ENCODE measurements at places on chromosomes 2 and 18.

DNA sequence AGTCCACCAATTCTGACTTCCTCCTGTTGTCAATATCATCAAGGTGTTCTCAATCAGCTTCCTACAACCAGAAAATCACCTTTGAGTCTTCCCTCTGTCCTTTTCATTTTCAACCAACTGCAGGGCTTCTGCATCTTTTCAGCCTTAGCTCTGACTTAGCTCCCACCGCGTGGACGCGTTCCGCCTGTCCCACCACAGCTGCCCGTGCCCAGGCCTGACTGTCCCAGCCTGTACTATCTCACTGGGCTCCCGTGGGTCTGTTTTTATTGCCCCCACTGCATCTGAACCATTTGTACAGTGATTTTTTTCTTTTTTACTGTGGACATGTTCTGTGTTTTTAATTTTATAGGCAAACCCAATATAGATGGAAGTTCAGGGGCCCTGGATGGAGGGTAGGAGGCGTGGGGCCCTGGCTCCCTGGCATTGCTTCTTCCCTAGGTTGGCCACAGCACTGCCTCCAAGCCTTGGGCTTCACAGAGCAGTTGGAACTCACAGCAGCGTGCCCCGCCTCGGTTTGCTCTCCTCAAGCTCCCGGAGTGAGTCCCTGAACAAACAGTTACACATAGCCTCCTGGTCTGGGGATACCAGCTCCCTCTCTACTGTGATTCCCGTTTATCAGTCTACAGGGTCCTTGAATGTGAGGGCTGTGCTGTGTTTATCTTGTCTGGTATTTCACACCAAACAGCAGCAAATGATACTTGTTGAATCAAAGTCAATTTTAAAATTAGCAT lies 280.6 kb upstream of the PXDN start:
- DNase-seq = no peak

DNA sequence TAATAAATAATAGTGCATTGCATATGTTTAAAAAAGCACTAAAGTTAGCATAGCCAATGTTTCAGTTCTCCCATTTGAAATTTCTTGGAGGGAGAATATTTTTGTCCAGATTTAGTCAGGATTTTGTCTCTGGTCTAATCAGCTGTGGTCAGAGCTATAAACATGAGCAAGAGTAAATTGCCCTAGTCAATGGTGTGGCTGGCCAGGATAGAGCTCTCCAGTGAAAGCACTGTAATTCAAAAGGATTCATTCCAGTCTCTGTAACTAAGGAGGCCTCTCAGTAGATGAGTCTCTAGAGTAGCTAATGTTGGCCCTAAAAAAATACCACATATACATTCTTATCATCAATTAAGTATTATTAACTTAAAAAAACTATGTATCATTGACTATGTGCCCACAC lies 241.6 kb downstream of the CDCA7 start:
- DNase-seq = no peak

DNA sequence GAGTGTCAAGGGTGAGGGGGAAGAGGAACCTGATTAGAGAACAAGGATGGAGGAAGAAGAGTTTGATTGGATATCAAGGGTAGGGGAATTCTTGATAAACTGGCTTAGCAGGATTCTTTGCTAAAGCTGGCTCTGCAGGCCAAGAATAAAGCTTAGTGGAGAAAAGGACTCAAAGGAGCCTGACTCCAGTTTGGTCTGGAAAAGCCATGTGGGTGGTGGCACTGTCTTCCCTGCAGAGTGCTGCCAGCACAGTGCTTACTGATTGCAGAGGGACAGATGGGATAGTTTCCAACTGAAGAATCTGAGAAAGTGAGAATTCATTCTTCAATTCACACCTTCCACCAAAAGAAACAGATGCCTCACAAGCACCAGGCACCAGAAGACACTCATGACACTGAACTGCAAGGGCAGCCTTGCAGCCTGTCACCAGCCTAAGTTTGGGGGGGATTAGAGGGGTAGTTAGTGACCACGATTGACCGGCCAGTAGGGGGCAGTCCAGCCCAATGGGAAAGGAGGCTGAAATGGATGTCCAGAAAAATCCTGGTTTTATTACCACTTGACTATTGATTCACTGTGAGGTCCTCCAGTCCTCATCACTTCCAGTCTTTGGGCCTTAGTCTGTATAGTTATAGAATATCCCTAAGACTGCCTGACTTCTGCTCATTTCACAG lies 334.5 kb downstream of the SMAD2 start:
- no peak for DNase-seq

DNA sequence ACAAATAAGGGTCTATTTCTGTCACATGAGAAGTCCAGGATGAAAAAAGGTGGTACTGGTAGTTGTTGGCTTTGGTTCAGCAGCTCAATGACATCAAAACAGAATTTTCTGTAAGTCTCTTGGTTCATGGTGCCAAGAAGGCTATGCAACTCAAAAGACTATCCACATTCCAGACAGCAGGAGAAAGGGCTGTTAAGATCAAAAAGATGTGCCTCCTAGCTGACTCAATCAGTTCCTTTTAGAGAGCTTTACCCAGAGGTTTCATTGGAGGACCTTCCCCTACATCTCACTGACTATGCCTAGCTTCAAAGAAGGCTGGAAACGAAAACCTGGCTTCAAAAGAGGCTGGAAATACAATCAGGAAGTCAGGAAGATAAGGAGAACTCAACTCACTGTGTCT lies 98.0 kb downstream of the DYM start:
- peak; percentile 9 for DNase-seq

GRCh38 chr2:165920748-165921147 lies 32.8 kb downstream of the TTC21B start:
- DNase-seq = no peak

- no peak for DNase-seq
Observed at GRCh38 chr2:202818321-202818720, 53.2 kb downstream of the ICA1L start.

DNA sequence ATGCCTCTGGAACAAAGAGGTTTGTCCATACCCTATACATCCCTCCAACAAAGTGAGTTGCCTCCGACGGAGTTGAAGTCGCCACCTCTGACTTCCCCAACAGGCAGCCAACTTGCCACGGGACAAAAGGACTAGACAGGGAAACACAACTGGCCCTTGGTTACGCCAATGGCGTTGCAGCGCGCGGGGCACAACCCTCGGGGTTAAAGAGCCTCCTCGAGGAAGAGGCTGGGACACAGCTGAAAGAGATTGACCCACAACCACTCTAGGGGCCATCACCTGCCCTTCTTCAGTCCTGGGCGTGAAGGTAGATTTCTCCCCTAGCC lies 545 bp downstream of the GTF3C2 start:
- DNase-seq = peak; percentile 70

- peak; percentile 72 for DNase-seq
Observed at GRCh38 chr18:30903566-30903965, 139.0 kb downstream of the DSC3 start.

DNA sequence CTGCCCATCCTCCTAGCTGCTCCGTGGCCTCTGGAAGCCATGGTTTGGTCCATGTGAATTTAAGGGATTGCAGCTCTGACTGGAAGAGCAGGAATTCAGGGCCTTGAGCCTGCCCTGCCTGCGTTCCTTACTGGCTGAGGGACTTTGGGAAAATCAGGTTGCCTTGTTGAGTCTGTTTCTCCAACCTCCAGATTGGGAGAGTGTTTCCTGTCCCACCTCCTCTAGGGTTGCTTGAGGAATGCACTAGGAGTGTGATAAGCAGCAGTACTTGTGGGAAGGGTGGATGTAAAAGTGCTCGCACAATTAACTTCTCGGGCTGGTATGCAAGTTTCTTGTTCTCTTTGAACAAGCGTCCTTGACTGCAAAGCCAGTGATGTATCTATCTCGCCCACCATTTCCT lies 84.4 kb upstream of the YWHAQ start:
- DNase-seq = no peak

- no peak for DNase-seq
Observed at GRCh38 chr2:62472312-62472711, 33.7 kb downstream of the TMEM17 start.

- no peak for DNase-seq
Observed at GRCh38 chr18:70024829-70025228, 77.2 kb upstream of the CD226 start.

GRCh38 chr18:66621816-66622576 lies 18.1 kb upstream of the CDH19 start:
- DNase-seq = no peak

DNA sequence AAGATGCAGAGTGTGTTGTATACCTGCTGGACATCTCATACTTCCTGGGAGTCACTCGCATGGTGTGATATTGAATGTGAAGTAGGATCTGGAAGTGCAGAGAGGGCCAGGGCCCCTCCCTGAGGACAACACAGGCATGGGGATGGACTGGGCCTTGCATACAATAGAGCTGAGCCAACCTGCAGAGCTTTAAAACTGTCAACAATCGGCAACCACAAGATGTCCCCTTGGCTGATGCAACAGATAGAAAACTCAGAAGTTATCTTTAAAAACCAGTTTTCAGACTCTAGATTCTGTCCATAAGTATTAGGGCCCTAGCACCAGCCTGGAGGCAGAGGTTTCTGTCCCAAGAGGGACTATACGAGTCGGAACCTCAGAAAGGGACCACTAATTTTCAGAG lies 19.7 kb downstream of the EVA1A start:
- DNase-seq = no peak

DNA sequence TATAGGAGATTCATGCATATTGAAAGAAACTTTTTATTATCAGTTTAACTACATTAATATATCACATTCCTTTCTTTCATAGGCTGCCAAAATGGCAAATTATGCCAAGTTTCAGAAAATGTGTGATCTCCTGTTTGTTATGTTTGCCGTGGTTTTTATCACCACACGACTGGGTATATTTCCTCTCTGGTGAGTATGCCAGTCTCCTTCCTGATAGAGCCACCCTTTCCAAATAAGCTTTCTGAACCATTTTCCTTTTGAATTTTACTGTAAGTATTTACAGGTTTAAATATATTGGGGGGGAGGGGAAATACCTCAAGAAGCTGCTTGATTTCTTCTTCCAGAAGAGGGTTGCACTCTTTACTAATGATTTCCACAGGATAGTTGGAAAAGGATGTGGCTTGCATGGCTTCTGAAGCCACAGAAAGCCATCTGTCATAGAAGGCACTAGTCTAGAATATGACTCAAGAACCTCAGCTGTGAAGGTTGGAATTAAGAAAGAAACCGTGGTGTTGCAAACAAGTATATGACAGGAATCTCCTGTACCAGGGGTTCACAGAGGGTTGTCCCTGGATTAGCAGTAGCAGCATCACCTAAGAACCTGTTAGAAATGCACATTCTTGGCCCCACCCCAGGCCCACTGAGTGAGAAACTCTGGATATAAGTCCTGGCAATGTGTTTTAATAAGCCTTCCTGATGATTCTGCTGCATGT lies 84.5 kb upstream of the NOSTRIN start:
- no peak for DNase-seq

- DNase-seq = no peak
Observed at GRCh38 chr2:71679491-71679890, 226.1 kb downstream of the DYSF start.

All from iris pigment epithelial cell (primary cell).